ENCODE measurements at places on chromosomes 1 and 21.

- no peak for DNase-seq
These were observed 6.4 kb downstream of the UTP11 start for GRCh38 chr1:38018864-38019343.

DNA sequence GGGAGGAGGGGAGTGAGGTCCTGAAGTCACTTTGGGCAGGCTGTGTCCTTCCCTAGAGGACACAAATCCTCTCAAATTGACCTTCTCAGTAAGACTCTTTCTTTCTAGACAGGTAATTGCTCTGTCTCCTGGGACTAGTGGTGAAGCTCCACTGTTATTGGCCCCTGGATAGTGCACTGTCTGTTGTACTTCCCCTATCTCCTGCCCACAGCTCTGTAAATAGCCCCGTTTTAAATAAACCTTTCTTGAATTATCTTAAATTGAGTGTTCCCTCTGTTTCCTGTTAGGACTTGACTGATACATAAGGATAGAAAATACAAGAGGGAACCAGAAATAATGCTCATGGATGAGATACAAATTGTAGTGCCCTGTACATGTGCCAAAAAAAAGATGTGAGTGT lies 229.5 kb upstream of the USP24 start:
- DNase-seq, result no peak

DNA sequence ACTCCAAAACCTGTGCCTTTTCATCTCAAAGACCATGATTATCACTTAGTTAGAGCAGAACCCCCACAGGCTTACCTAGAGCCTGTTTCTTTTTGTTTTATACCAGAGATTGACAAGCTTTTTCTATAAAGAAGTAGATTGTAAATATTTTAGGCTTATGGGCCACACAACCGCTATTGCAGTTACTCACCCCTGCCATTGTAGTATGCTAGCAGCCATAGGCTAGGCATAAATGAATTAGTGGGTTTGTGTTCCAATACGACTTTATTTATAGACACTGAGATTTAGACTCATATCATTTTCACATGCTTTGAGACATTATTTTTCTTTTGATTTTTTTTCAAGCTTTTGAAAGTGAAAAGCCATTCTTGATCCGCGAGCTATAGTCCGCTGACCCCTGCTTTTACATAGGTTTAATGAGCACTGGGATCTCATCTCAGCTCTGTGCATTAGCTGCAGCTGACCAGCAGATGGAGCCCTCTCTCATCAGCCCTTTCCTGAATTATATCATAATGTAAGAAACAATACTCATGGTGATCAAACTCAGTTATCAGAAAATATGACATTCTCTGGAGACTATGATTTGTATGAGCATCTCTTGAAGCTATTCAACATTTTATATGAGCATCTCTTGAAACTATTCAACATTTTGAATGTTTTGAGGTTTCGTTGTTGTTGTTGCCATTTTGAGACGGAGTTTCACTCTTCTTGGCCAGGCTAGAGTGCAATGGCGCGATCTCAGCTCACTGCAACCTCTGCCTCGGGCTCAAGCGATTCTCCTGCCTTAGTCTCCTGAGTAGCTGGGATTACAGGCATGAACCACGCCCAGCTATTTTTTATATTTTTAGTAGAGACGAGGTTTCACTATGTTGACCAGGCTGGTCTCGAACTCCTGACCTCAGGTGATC lies 111.9 kb upstream of the L1TD1 start:
- DNase-seq, result no peak

DNA sequence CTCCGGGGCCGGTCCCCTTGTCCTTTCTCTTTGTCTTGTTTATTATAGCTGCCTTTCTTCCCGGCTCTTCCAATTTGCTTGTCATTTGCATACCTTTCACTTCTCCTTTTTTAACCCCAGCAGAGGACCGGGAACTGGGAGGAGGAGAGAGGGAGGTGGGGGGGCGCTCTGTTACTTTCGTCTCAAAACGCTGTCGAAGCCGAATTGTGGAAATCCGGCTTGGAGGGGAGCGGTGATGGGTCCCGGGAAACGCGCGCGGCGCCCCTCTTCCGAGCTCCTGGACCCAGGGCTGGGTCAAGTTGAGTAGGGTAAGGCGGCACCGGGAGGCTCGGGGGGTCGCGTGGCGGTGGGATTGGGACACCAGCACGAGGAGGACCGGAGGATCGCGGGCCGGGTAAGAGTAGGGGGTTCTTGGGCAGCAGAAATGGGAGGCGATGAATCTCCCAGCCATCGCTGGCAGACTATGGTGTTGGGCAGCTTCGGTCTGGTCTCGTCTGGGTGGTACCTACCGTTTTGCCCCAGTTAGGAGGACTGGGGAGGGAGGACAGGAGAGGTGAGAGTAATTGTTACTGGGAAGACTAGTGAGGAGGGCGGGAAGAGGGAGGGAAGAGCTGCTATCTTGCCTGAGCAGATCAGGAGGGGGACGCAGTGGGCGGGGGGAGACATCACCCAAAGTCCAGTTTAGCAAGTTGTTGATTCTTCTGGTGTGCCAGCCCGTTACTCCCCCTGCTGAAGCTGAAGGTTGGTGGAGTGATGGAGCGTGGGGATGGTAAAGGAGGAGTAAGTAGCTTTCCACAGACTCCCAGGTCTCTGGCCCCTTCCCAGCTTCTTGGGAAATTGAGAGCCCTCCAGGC lies 1.5 kb downstream of the PROX1 start:
- DNase-seq, result peak; percentile 81

DNA sequence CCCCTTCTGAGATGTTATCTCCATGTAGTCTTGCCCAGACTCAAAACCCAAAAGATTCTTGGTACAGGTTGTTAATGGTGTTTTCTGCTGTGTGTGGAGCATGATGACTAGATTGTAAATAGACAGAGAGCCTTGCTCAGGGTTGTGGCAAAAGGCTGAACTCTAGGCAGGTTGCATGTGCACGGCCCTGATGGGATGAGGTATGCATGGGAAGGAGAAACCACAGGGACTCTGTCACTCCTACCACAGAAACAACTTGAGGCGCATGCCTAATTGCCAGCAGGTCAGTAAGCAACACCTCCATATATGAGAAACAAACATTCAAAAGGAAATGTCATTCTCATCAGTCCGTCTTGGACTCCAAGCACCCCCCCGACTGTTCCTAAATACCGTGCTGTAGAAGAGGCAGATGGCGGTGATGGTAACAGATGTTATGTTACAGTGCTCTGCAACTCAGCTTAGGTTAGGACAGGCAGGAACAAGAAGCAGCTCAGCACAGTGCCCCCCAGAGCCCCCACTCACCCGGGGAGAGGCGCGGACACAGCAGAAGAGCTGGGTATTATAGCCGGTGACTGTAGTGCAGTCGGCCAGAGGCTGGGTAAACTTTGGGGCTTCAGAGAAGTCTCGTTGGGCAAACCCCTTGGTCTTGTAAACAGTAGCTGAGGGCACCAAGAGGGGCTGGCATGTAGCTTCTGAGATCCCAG lies 10.9 kb downstream of the MYBPHL start:
- DNase-seq, result no peak

GRCh38 chr1:227318853-227319607 lies 738 bp upstream of the CDC42BPA start:
- peak; percentile 76 for DNase-seq

- DNase-seq, result no peak
These were observed 20.8 kb upstream of the PIK3R3 start for GRCh38 chr1:46153228-46153627.

DNA sequence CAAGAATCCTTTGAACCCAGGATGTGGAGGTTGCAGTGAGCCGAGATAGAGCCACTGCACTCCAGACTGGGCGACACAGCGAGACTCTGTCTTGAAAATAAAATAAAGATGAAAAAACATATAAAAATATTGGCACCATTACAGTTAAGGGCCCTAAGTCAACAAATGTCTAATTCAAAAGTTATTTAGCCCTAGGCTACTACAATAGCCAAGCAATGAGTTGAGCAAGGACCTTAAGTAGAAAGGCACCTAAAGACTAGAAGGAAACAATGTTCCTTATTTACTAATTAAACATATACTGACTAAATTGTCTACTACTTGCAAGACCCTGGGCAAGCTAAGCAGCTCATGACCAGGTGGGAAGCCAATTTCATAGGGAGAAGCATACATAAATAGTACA lies 4.1 kb downstream of the PIK3R3 start:
- no peak for DNase-seq

- DNase-seq, result no peak
These were observed 40.0 kb upstream of the RHOU start for GRCh38 chr1:228695015-228695955.

DNA sequence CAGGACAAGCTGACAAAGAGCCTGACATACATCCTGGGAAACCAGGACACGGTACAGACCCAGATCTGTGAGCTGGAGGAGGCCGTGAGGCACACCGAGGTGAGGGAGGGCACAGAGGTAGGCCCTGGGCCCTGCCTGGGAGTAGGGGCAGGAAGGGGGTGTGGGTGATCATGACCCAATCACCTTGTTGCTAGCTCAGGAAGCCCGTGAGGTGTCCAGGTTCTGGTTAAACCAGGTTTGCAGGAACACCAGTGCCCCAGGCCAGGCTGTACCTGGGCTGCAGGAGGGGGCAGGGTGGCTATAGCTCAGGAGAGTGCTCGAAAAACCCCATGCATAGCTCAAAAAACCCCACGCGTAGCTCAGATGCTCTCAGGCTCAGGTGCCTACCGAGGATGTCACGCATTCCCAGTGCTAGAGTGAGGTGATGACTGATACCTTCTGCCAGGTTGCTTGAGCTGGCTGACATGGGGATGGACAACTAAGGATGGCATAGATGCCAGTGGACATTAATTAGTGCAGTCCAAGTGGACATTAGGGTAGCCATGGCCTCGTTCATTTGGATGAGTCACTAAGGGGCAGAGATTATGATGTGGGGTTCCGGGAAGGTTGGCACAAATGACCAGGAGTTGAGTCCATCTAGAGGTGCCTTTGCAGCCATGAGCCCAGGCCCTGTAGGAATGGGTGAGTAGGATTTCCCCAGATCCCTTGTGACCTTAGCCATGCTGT lies 3.7 kb downstream of the TRIM46 start:
- DNase-seq, result peak; percentile 62

DNA sequence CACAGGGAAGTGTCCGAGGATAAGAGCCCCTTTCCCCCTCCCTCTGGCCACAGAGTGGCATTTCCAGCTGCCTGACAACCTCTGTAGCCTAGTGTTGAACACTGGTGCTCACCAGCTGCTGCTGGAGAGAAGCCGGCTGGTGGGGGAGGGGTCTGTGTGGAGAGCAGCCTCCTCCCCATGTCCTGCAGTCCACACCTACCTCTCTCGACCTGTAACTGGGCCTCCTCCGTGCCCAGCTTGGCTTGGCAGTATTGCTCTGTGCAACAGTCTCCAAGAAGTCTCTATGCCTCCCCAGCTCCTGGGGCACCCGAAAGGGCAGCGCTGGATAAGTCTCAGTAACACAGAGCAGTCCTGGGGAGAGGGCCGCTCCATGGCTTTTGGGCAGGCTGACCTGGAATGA lies 17.0 kb downstream of the PAPPA2 start:
- DNase-seq, result no peak

DNA sequence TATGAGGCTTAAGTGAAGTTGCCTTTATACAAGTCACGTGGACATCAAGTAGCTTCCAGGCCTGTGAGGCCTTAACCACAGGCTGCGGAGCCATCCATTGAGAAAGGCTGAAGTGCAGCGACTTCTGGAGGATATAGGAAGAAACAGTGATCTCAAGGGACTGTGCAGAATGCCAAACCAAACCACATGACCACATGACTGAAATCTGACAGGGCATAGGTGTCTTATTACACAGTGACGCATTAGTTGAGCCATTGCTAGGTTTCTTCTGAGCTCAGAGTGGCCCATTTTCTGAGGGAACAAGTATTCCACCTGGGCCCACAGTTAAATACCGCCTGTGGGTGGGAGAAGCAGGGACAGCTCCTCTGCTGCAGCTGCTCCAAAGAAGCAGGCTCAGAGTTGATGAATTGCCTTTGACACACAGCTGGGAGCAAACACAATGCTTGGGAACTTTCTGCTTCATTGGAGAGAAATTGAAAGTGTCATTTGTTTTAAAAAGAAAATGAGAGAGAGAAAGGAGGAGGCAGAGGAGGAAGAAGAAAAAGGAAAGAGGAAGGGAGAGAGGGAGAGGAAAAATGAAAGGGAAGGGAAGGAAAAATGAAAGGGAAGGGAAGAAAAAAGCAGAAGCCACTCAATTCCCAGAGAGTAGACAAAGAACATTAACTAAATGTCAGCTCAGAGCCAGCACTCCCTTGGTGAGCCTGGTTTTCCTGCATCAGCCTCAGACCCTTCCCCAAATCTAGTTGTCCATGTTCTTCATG lies 94.4 kb downstream of the COLGALT2 start:
- DNase-seq, result peak; percentile 74

GRCh38 chr1:29393451-29393826 lies 157.1 kb downstream of the PTPRU start:
- DNase-seq, result no peak

Data from sigmoid colon (tissue), 7 donors.